ENCODE measurements at places on chromosomes 3 and 15. TPM values are rescaled to one million over a fixed set of nuclear protein-coding genes. Genes with fewer than 3 reads are reported as not detected.
A peak's percentile ranks its signal among the peaks of the same experiment; 100 is the strongest.

- H3K36me3 ChIP-seq: no peaks in the 10 kb centered on the region
- no peak overlapping the region for H3K27ac ChIP-seq
- no peak overlapping the region for H3K4me3 ChIP-seq
- no peak for DNase-seq
These were observed 827.4 kb downstream of the SI start for GRCh38 chr3:164250923-164251322.

DNA sequence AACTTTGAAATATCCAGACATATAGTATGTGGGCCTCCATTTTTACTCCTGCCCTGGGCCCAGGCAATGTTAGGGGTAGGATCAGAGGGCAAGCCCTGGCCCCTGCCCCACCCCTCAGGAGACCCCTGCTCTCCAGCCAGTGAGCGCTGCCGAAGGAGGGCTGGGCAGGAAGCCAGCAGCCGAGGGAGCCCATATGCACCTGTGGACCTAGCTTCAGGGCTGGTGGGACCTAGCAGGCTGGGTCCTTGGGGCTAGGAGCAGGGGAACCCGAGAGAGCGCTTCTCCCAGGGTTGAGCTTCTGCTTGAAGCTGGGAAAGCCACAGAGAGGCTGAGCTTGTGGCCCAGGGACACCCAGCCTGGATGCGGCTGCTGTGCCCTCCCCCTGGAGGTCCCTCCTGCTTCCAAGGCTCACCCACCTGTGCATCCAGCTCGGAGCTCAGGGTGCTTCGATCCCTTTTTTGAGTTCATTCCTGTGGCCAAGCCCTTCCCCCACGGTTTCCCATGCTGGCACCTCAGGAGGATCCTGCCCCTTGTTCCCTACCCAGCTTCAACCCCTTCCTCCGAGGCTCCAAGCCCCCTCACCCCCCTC lies 21.0 kb upstream of the CYP11A1 start:
- no peak overlapping the region for H3K4me3 ChIP-seq
- H3K27ac ChIP-seq: no peak overlapping the region
- no peaks in the 10 kb centered on the region for H3K27me3 ChIP-seq
- DNase-seq: peak; percentile 76
- H3K4me1 ChIP-seq: peaks cover 71% of the 10 kb centered on the region
- no peaks in the 10 kb centered on the region for H3K36me3 ChIP-seq

- peak overlapping the region; percentile 82 for H3K4me3 ChIP-seq
- H3K27me3 ChIP-seq: no peaks in the 10 kb centered on the region
- no peaks in the 10 kb centered on the region for H3K36me3 ChIP-seq
- peak overlapping the region; percentile 93 for H3K27ac ChIP-seq
- H3K4me1 ChIP-seq: peaks cover 29% of the 10 kb centered on the region
These were observed 766 bp downstream of the FAM98B start for GRCh38 chr15:38454696-38455090.

The GPR160 gene
- 28.7 TPM for total RNA-seq

The TRPM1 gene
- total RNA-seq: not detected

DNA sequence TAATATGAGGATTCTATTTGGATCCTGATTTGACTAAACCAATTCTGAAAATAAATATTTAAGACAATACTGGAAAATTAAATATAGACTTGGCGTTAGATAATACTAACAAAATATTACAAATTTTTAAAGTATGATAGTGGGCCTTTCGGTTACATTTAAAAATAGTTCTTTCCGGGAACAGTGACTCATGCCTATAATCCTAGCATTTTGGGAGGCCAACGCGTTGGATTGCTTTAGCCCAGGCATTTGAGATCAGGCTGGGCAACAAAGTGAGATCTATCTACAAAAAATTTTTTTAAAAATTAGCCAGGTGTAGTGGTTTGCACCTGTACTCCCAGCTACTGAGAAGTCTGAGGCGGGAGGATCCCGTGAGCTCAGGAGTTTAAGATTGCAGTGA lies 30.3 kb upstream of the GADL1 start:
- no peaks in the 10 kb centered on the region for H3K36me3 ChIP-seq
- no peaks in the 10 kb centered on the region for H3K4me1 ChIP-seq
- no peak overlapping the region for H3K27ac ChIP-seq
- H3K27me3 ChIP-seq: no peaks in the 10 kb centered on the region
- DNase-seq: no peak

- no peak for DNase-seq
- peak overlapping the region; percentile 98 for H3K27ac ChIP-seq
- H3K27me3 ChIP-seq: no peaks in the 10 kb centered on the region
- no peak overlapping the region for H3K4me3 ChIP-seq
These were observed 1.1 kb upstream of the IMP3 start for GRCh38 chr15:75641179-75641503.

The SEMA3B gene
- total RNA-seq: 3.5 TPM

- H3K36me3 ChIP-seq: no peaks in the 10 kb centered on the region
- H3K4me3 ChIP-seq: no peak overlapping the region
- no peak for DNase-seq
These were observed 8.3 kb upstream of the UBE2E1 start for GRCh38 chr3:23797491-23797890.

GRCh38 chr15:56049577-56049976 lies 56.2 kb upstream of the NEDD4 start:
- no peak overlapping the region for H3K27ac ChIP-seq
- H3K4me1 ChIP-seq: no peaks in the 10 kb centered on the region
- H3K27me3 ChIP-seq: no peaks in the 10 kb centered on the region
- H3K4me3 ChIP-seq: no peak overlapping the region
- H3K36me3 ChIP-seq: no peaks in the 10 kb centered on the region

The CLEC3B gene
- total RNA-seq: 303 TPM
